Thoracic aorta (tissue), 2 donors: ENCODE measurements at places on chromosomes 6 and 20.

- no peak for DNase-seq
Measured at GRCh38 chr6:131456565-131456964, 116.5 kb upstream of the ARG1 start.

DNA sequence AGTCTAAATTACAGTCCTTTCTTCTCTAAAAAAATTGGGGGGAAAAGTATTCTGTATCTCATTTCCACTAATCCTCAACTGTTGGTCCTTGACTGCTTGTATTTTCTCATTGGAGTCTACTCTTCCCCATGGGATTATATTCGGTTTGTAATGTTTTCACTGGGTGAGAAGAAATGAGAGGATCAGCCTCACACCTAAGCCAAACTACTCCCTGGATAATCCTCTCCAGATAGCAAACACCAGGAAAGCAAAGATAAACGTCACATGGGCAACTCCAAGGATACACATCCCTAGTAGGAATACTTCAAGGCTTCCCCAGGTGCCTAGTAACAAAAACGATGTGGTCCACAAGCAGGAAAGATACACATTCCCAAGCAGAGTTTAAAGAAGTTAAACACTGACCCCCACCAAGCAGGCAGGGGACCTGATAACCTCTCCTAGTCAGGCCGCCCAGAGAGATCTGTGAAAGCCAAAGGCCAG lies 53.9 kb upstream of the SOX4 start:
- DNase-seq, result no peak

DNA sequence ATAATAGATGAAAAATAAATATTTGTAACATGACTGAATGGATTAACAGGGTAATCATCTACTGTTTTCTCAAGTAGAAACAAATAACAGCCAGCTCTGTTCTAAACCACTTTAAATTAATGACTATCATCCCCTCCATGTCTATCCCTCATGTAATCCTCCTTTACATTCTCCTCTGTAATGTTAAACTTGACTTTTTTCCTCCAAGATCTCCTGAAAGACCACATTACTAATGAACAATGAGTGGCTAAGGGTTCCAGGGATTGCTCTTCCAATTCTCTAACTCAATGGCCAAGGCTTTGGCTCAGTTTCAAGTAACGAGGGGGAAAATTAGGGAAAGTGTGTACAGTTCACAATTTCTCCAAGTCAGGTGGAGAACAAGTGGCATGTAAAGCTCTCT lies 37.6 kb upstream of the FBXL4 start:
- DNase-seq, result no peak

- peak; percentile 8 for DNase-seq
Measured at GRCh38 chr6:21808045-21808470, 214.5 kb downstream of the SOX4 start.

GRCh38 chr6:124203812-124204167 lies 400.1 kb downstream of the NKAIN2 start:
- no peak for DNase-seq

GRCh38 chr20:11912013-11912658 lies 5.6 kb upstream of the BTBD3 start:
- no peak for DNase-seq
